ENCODE measurements at places on chromosomes 1 and 21.

- no peak for DNase-seq
Observed at GRCh38 chr1:1341549-1342021, 7.6 kb downstream of the DVL1 start.

DNA sequence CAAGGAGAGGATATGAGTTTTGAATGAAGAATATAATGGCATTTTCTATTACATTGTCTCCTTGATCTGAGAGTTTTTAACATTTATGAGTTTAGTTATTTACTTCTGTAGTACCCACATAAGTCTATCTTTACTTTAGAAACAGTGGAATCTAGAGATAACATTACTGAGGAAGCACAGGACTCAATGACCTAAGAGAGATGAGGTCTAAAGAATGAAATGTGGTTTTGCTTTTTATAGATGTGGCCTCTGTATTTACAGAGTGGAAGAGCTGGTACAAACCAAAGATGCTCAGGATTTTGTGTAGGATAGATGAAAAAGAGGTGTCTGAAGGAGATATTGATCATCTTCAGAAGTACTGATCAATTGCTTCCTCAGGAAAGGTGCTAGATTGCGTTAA, 177.3 kb downstream of the KCTD3 start:
- DNase-seq = no peak

DNA sequence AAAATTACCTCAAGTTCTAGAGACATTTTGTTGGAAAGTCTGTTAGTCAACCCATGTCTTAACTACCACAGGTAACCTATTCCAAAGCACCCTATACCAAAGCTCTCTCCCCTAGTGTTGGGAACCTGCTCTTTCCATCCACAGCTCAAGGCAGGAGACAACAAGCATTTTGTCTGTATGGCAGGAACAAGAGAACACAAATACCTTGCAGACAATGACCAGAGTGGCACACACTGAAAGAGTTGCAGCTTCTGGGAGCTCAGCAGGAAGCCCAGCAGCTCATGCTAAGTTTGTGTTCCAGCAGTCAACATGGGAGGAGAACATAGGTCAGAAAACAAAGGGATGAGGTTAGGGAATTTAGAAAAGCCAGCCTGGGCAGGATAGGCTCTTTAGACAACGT, 300.8 kb downstream of the HHIPL2 start:
- no peak for DNase-seq

GRCh38 chr1:233217832-233218231, 77.7 kb downstream of the PCNX2 start:
- no peak for DNase-seq

DNA sequence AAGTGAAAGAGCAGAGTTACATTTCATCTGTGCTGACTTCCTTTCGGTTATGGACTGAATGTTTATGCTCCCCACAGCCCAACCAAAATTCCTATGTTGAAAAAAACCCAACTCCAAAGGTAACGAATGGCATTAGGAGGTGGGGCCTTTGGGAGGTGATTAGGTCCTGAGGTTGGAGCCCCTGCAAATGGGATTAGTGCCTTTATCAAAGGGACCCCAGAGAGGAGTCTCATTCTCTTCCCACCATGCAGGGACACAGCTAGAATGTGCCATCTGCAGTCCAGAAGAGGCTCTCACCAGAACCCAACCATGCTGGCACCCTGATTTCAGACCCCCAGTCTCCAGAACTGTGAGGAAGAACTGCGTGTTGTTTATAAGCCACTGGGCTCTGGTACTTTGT, 199.3 kb downstream of the TOMM20 start:
- DNase-seq = no peak

- no peak for DNase-seq
Observed at GRCh38 chr1:227561241-227561907, 2.0 kb upstream of the ZNF678 start.

GRCh38 chr1:110091381-110091780, 20.9 kb upstream of the UBL4B start:
- no peak for DNase-seq

GRCh38 chr1:7479571-7479970, 291.5 kb upstream of the VAMP3 start:
- DNase-seq = no peak

- no peak for DNase-seq
Observed at GRCh38 chr1:230191079-230191804, 124.2 kb downstream of the GALNT2 start.

GRCh38 chr1:224217655-224218623, 34.9 kb downstream of the DEGS1 start:
- DNase-seq = no peak

All from stimulated activated CD8-positive, alpha-beta memory T cell treated with anti-CD3 and anti-CD28 coated beads, Interleukin-15, amount 100 ng/mL, for 48 hours (primary cell).